ENCODE measurements at places on chromosomes 7 and 10.

DNA sequence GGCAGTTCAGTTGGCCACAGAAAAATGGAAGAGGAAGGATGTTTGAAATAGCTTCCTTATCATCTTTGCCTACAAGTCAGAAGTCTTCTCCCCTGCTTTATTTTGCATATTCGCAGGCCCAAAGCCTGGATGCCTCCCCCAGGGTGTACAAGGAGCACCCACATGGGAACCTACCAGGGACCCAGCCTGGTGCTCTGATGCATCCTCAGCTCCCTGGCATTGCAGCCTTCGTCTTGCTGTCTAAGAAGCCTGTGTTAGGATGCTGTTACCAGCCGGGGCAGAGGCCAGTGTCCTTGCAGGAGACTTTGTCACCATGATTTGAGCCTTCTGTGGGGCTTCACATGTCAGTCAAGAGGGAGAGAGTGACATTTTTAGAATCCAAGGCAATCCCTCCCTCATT, 27.0 kb upstream of the GPR26 start:
- no peak for DNase-seq

GRCh38 chr10:80152820-80153219, 20.3 kb downstream of the PLAC9 start:
- no peak for DNase-seq

DNA sequence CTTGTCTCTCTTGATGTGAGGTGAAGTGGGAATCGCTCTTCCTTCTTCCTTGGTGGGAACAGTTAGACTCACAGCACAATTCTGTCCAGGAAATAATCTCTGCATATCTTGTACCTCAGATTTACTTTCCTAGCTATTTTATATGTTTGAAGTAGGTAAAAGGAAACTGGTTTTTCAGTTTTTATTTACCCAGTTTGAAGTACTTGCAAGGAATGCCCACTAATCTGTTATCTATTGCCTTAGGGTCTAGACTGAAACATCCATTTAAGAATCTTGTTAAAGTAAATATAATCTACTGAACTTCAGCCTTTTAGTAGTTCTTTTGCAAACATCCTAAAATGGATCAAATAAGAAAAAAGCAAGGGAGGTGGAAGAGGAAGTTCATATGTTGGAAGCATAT, 229.8 kb downstream of the KCND2 start:
- no peak for DNase-seq

DNA sequence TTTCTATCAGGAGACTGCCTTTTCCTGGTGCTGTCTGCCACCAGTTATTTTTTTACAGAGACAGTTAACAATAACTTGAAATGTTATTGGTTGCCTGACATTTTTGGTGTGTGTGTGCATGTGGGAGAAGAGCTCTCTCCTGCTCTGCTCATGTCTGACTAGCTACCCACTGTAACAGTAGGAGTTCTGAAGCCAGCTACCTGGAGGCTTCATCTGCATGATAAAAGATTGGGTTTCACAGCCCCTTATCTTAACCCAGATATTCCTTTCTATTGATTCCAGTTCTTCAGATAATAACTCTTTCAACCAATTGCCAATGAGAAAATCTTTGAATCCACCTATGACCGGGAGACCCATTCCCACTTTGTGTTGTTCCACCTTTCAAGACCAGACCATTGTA, 237.4 kb upstream of the PPP1R3A start:
- DNase-seq: no peak

DNA sequence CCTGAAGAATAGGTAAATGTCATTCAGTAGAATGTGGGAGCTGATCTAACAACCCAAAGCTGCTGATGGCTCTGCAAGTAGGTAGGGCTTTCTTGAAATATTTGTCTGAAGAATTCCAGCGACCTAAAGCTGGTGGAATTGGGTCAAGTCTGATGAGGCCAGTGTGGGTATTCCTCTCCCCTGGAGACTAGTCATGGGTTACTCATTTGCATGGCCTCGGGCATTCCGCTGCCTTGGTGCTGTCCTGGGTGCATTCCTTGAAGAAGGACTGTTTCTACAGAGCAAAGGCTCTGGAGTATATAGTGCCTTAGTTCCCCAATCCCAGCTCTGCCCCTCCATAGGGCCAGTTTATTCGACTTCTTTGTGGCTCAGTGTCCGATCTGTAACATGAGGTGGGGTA, 19.2 kb downstream of the PDK4 start:
- DNase-seq: no peak

- DNase-seq: no peak
Measured at GRCh38 chr7:26954951-26955350, 90.6 kb upstream of the SKAP2 start.

DNA sequence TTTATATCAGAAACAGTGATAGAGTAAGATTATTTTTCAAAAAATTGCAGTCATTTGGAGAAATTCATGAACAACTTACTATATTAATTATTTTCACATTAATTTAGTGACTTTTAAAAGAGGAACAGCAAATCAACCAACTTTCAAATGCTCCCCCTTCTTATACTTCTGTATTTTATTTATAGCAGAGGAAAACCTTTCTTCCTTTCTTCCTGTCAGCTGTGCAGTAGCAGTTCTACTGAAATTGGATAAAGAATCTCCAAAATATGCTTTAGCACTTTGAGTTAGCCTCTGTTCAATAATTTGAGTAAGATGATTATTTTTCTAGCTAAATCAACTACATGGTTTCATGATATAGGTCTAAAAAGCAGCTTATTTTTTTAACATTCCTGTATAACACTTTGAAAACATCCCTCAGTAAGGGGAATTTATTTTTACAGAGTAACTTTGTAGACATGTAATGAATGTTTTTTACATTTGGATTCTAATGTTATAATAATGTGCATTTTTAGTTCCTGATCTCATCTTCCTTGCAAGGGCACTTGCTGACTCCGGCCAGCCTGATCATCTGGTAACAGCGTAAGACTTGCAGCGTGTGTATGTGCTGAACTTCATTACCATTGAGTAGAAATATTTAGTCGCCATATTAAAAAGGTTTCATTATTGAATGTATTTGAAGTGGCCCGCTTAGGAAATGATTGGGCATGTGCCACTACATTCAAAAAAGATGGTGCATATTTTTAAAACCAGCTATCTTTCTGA, 158.3 kb upstream of the HDAC9 start:
- DNase-seq: no peak

GRCh38 chr7:100545360-100546128, 6.5 kb downstream of the AGFG2 start:
- DNase-seq: no peak

DNA sequence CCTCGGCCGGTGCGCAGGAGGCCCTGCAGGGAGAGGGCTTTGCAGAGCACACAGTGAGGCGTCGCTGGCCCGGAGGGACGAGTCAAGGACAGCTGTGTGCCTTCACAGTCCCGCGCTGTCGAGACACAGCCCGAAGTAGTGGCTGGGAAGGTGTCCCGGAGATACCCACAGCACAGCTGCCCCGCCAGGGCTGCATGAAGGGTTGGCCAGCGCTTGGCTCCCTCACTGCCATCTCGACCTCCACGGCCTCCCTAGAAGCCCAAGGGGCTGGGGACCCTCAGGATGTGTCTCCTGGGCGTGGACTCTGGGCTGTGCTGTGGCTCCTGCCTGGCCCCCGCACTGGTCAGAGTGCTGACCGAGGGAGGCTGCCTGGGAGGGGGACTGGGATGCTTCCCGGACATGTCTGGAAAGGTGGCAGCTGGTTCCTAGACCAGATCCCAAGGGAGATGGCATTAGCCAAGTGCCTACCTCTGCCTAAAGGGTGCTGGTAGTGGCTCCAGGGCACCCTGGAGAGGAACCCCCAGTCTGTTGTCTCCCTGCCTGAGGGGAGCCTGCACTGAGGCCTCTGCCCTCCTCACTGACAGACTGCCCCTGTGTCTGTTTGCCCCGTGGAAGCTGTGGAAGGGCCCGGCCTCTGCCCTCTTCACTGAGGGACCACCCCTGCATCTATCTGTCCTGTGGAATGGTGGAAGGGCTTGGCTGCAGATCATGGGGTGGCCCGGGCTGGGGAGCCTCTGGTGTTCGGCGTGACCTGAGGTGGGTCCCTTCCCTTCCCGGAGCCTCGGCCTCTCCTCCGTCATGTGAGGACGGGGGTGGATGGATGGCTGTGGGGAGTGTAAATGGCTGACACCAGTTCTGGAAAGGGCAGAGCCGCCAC, 5.8 kb downstream of the ELFN1 start:
- no peak for DNase-seq

GRCh38 chr7:4085937-4086691, 596.0 kb upstream of the FOXK1 start:
- no peak for DNase-seq

DNA sequence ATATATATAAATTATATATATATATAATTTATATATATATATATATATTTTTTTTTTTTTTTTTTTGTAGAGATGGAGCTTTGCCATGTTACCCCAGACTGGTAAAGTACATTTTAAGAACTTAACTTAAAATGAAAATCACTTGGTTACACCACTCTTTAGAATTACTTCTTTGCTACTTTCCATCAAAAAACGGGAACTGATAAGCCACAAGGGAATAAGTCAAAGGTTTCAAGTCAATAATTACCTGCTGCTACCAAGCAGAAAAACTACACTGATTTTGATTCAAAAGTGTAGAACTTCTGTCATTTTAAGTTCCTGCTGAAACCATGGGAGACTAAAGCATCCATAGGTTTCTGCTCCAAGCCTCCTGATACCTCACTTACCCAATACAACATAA, 12.2 kb downstream of the PPA1 start:
- no peak for DNase-seq
